ENCODE measurements at places on chromosomes 13 and 19.

DNA sequence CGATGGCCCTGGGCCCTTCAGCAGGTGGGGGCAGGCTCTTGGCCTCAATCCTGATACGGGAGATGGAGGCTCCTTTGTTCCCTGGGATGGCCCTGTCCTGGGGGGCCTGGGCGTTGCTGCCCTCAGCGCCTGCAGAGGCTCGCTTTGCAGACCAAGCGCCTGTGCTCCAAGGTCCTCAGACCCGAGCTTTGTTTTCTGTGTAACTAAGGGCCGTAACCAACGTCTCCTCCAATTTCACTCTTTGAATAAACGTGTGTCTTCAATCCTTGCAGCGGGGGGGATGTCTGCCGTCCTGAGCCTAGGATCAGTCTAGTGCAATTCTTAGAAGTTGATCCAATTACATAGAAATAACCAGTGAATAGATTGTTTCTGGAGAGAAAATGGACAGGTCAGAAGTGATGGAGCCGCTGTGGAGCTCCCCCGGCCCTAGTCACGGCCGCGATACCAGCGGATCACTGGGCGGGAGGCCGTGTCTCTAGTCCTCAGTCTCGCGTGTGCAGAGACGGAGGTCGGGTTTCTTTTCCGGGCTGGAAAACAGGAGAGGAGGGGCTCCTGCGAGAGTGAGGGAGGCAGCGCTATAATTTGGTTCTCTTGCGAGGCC lies 5.3 kb downstream of the PTBP1 start:
- no peak for DNase-seq

DNA sequence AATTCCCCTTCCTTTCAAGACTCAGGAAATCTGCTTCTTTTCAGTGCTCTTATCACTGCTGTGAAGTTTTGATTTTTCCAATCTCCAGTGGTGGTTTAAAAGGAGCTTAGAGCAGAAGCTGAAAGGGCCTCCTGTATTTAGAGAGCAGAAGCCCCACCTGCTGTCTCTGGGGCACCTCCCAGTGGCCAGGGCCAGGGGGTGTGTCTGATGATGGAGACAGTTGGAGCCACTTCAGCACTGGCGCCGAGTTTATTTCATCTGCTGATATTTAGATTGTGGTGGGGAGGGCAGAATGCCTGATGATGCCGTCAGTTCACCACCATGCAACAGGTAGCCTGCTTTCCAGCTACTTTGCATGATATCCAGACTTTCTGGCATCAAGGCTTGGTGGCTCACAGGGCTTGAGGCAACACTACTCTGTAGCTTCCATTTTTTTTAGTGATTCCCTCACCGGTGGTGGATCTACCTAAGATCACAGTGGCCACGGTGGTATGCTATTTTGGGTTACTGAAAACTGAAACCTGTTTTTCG lies 371.9 kb downstream of the KCNRG start:
- peak; percentile 16 for DNase-seq

GRCh38 chr13:109387471-109387870 lies 398.9 kb downstream of the IRS2 start:
- no peak for DNase-seq

- DNase-seq, result no peak
Observed at GRCh38 chr13:43353631-43354030, 330.2 kb downstream of the DNAJC15 start.

DNA sequence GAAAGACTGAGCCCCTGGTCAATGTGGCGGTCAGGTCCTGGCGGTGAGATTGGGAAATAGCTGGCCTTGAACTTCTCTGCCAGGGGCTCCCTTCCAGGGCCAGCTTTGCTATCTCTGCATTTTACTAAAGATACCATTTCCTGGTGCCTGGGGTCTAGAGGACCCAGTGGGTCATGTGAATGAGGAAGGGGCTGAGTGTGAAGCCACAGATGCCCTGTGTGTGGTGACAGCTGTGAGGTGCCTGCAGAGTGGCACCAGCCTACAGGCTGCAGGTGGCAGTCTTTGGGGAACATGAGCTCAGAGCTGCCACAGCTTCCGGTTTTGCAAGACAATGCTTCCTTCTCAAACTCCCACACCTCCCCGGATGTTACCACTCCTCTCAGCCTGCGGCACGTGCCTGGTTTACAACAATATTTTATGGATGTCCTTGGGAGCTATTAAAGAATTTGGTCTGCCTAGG lies 5.2 kb upstream of the MLNR start:
- no peak for DNase-seq

- DNase-seq, result no peak
Observed at GRCh38 chr19:52533901-52534300, 6.4 kb downstream of the ZNF808 start.

GRCh38 chr19:46668662-46669061 lies 7.7 kb upstream of the DACT3 start:
- DNase-seq, result no peak

DNA sequence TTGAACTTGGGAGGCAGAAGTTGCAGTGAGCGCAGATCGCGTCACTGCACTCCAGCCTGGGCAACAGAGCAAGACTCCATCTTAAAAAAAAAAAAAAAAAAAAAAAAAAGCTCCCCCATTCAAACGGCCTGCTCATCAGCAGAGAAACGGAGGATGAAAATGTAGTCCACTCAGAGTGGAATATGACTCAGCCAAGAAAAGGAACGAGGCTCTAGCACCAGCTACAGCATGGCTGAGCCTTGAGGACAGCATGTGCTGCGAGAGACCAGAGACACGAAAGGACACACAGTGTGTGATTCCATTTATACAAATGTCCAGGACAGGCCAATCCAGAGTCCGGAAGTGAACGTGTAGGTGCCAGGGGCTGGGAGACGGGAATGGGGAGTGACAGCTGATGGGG lies 18.1 kb upstream of the MIER2 start:
- DNase-seq, result no peak

DNA sequence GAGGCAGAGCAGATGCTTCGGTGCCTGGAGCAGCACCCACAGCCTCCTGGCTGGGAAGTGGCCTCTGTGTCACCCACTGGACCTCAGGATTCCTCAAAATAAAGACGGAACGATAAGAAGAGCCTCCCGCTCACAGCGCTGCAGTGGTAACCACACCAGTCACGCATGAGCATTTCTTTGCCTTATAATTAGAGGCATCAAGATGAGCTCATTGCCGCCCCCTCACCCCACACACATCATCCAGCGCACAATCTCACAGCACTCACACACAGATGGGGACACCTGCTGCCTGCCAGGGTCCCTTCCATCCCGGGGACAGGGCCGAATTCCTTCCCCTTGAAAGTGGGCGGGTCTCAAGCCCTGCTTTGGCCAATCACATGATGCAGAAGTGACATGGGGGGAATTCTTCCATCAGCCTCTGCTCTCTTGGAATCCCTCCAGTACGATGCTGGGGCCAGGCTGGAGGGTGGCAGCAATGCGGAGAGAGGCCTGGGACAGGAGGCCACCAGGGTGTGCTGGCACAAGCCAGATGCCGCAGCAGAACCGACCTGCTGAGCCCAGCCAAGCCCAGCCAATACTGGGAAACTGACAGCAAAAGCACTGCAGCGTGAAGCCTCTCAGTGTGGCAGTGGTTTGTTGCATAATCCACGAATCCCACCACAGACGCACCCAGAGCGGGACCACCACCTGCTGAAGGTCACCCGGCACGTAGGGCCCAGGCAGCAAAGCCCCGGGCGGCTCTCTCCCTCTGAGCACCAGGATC lies 16.0 kb downstream of the PIP5K1C start:
- DNase-seq, result no peak

DNA sequence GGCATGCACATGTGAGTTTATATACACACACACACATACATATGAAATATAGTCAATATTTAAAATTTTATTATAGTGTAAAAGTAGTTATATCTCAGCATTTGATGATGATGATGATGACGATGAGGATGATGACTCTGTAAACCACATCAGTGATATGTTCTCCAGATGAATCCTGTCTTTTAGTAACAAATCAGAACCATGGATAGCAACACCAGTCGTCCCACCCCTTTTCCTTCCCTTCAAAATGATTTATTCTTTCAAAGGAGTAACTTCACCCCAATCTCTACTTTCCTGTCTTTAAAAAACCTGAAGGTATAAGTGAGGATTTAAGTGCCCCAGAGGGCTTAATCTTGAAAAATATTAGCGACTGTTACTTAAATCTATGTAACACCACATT lies 74.1 kb downstream of the DCLK1 start:
- no peak for DNase-seq

DNA sequence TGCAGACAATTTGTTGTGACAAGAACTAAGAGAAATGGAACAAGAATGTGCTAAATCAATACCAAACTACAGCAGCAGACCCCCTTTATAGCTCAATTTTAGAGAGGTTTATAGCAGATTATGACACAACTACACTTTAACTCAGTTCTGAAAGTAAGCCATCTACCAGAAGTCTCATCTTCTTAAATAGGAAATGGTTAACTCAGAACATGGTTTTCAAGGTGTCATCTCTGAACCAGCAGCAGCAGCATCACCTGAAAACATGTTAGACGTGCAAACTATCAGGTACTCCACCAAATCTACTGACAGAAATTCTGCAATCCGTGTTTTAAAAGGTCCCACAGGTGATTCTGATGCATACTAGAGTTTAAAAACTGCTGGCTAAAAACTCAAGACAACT lies 6.8 kb downstream of the LHFPL6 start:
- no peak for DNase-seq

- DNase-seq, result no peak
Observed at GRCh38 chr13:21069561-21070004, 8.2 kb upstream of the LATS2 start.

DNA sequence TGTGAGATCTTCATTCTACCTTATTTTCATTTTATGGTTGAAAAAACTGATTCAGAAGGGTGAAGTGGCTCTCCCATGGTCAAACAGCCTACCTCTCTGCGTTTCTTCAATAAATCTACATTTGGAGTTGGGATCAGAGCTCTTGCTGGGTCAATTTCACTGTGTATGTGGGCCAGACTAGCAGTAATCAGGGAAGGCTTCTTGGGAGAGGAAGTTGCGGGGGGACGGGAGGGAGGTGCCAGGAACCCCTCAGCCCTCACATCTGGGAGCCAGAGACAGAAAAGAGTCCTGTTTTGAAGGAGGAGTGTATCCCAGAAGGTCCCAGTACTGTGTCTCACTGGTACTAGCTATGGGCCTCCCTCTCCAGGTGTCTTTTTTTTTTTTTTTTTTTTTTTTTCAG lies 934 bp downstream of the KXD1 start:
- DNase-seq, result no peak

- DNase-seq, result no peak
Observed at GRCh38 chr19:16025108-16026101, 50.9 kb upstream of the TPM4 start.

DNA sequence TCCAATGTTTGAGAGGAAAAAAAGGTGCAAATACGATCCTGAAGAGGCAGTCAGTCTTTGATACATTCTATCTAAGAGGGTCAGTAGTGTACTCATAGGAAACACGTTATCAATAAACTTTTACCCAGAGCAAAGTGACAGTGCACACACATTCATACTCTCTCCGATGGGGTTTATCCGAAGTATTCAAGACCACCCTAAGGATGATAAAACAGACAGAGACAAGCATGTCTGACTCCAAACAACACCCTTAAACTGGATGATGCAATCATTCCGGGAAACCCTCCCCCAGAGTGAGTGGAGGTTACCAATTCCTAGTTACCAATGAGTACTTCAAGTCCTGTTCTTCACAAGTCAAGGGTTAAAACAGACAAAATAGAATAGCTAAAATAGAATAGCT lies 79.1 kb downstream of the DNAJC3 start:
- no peak for DNase-seq

DNA sequence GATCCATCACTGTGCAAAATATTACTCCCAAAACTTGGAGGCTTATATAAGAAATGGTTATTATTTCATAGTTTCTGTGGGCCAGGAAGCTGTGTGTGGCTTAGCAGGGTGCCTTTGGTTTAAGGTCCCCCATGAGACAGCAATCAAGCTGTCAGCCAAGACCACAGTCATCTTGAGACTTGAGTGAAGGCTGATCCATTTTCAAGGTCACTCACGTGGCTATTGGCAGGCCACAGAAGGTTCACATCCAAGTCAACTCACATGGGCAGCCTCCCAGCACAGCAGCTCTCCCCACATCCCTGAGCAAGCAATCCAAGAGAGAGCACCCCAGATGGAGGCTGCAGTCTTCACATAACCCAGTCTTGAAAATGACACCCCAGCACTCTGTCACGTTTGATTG lies 537.4 kb downstream of the MYO16 start:
- no peak for DNase-seq

DNA sequence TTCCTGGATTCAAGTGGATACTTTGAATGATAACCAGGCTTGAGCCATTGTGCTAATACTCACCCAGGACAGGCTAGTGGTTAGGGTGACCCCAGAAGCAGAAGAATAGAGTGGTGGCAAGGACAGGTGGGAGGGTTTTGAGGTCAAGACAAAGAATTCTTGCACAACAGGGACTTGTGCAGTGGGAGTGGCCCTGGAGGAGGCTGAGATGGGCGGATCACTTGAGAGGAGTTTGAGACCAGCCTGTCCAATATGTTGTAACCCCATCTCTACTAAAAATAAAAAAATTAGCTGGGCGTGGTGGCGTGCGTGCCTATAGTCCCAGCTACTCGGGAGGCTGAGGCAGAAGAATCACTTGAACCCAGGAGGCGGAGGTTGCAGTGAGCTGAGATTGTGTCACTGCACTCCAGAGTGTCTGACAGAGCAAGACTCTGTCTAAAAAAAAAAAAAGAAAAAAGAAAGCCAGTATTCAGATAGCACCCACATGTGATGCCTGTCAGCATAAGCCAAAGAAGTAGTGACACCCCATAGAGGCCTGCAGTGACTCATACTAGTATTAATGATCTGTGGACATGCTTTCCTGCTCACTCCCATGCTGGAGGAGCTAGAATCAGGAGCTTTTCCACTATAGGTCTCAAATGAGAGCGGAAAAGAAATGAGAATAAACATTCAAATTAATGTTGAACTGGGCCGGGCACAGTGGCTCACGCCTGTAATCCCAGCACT lies 78.7 kb downstream of the RNF17 start:
- DNase-seq, result no peak

DNA sequence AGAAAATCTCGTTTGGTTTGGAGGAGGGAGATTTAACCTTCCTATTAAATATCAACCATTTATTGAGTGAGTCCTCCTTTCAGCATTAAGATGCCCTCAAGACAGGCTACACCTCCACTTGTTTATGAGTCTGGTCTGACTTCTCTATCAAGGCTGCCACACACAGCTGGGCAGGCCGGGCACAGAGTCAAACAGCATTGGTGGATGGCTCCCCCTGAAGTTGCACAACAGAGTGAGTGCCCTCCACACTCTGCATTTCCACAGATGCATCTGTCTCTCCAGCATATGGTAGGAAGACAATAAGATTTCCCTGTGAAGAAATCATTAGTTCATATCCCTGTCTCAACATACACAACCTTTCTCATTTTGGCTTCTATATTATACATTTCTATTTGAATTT lies 31.4 kb downstream of the PHF11 start:
- no peak for DNase-seq

Data from CD8-positive, alpha-beta memory T cell (primary cell).